Glutamatergic neuron (in vitro differentiated cells): ENCODE measurements at places on chromosomes 5 and 9. TPM values are rescaled to one million over a fixed set of nuclear protein-coding genes. Genes with fewer than 3 reads are reported as not detected.

GRCh38 chr5:76999451-76999850, 30.8 kb upstream of the AGGF1 start:
- H3K4me3 ChIP-seq, result no peak overlapping the region
- H3K27me3 ChIP-seq, result no peaks in the 10 kb centered on the region
- no peaks in the 10 kb centered on the region for H3K36me3 ChIP-seq
- no peaks in the 10 kb centered on the region for H3K4me1 ChIP-seq
- DNase-seq, result no peak
- H3K27ac ChIP-seq, result no peak overlapping the region

DNA sequence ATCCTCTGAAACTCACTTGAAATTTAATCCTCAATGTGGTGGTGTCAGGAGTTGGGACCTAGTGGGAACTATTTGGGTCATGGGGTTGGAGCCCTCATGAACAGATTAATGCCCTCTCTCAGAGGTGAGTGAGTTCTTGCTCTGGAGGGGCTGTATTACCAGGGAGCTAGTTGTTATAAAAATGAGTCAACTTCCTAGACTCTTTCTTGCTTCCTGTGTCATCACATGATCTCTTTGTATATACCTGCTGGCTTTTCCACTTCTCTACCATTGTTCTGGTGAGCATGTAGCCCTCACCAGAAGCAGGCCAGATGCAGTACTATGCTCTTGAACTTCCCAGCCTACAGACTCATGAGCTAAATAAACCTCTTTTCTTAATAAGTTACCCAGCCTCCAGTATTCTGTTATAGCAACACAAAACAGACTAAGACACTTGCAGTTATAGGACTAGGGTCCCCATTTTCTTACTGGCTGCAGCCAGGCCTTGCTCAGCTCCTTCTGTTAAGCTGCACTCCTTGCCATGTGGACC, 127.5 kb downstream of the SUSD1 start:
- no peak overlapping the region for H3K4me3 ChIP-seq
- H3K36me3 ChIP-seq, result no peaks in the 10 kb centered on the region
- H3K27ac ChIP-seq, result no peak overlapping the region
- no peak for DNase-seq
- no peaks in the 10 kb centered on the region for H3K27me3 ChIP-seq

DNA sequence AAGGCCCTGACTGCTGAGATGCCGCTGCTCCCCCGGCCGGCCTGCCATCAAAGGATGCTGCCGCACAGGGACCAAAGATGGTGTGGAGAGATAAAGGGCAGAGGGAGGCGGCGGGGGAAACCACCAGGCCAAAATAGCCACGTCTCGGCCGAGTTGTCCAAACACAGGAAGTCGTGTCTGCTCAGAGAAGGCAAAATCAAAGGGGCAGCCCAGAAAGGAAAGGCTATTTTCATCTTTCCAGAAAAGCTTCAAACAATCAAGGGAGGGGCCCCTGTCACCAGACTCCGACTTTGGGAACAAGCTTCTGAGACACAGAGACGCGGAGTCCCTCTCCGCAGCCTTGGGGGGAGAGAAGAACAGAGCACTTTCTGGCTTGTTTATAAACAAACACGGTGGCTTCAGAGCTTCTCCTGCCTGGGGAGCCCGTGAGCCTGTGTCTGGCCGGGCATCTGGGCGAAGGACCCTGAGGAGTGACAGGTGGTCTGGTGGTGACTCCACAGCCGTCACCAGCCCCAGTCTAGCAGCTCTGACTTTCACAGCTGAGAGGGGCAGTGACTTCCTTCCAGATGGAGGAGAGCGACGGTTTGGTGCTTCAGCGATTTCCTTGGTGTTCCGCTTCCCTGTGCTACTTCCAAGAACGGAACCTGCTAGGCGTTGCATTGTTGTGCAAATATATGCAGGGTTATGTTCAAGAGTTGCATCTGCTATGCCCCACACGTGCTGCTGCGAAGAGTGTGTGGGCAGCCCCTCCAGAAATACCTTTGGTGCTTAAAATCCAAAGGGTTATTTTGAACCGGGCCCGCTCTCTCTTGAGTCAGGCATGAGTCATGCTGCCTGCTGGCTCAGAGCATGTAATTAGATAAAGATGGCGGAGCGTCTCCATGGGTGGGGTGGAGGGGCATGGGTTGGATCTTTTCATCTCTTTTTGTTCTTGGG, 24.0 kb downstream of the ADAMTSL2 start:
- peak overlapping the region; percentile 90 for H3K27ac ChIP-seq
- H3K36me3 ChIP-seq, result no peaks in the 10 kb centered on the region
- H3K27me3 ChIP-seq, result peaks cover 24% of the 10 kb centered on the region
- peaks cover 22% of the 10 kb centered on the region for H3K4me1 ChIP-seq

GRCh38 chr9:131887680-131888079, 147.8 kb upstream of the RAPGEF1 start:
- H3K27ac ChIP-seq, result peak overlapping the region; percentile 54
- H3K4me3 ChIP-seq, result peak overlapping the region; percentile 25
- peaks cover 57% of the 10 kb centered on the region for H3K4me1 ChIP-seq

The SLC6A18 gene
- total RNA-seq, result not detected

- H3K4me1 ChIP-seq, result peaks cover 67% of the 10 kb centered on the region
- H3K36me3 ChIP-seq, result no peaks in the 10 kb centered on the region
- H3K4me3 ChIP-seq, result peak overlapping the region; percentile 55
- DNase-seq, result peak; percentile 25
- H3K27me3 ChIP-seq, result peaks cover 12% of the 10 kb centered on the region
- H3K27ac ChIP-seq, result peak overlapping the region; percentile 86
These were observed 49.2 kb downstream of the EBF1 start for GRCh38 chr5:159050316-159051143.

The PITX1 gene
- total RNA-seq, result 0.76 TPM

GRCh38 chr9:26058111-26058895, 380.1 kb upstream of the TUSC1 start:
- no peaks in the 10 kb centered on the region for H3K36me3 ChIP-seq
- peaks cover 24% of the 10 kb centered on the region for H3K4me1 ChIP-seq
- H3K4me3 ChIP-seq, result no peak overlapping the region
- no peak overlapping the region for H3K27ac ChIP-seq
- peaks cover 2% of the 10 kb centered on the region for H3K27me3 ChIP-seq

DNA sequence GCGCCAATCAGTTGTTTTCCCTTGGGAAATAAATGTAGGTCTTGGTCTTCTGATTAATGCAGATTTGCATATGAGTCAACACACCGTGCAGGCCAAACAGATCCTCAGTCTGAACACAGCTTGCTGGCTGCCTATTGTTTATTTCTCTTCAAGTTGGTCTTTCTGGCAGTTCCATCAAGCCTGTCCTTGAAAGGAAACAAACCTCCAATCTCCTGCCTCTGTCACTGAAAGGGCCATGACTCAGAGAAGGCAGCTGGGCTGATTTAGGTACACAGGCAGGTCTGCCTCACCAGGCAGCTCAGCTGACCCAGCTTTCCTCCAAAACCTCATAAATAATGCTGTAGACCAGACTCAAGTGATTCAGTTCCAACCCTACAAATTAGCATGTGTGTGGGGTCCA, 175.9 kb downstream of the MAN2A1 start:
- peaks cover 6% of the 10 kb centered on the region for H3K36me3 ChIP-seq
- H3K27ac ChIP-seq, result peak overlapping the region; percentile 3
- peaks cover 7% of the 10 kb centered on the region for H3K27me3 ChIP-seq
- H3K4me3 ChIP-seq, result peak overlapping the region; percentile 2
- no peak for DNase-seq

GRCh38 chr9:109586993-109587392, 88.9 kb upstream of the PTPN3 start:
- no peak overlapping the region for H3K4me3 ChIP-seq
- no peak overlapping the region for H3K27ac ChIP-seq
- H3K4me1 ChIP-seq, result no peaks in the 10 kb centered on the region
- peaks cover 9% of the 10 kb centered on the region for H3K36me3 ChIP-seq
- no peak for DNase-seq
- H3K27me3 ChIP-seq, result peaks cover 3% of the 10 kb centered on the region

The LRRTM2 gene
- total RNA-seq, result 28.9 TPM

GRCh38 chr9:130833031-130833990, 1.7 kb upstream of the ABL1 start:
- H3K27ac ChIP-seq, result peak overlapping the region; percentile 59
- no peak for DNase-seq
- peaks cover 9% of the 10 kb centered on the region for H3K27me3 ChIP-seq
- H3K4me1 ChIP-seq, result peaks cover 35% of the 10 kb centered on the region
- H3K4me3 ChIP-seq, result peak overlapping the region; percentile 89

DNA sequence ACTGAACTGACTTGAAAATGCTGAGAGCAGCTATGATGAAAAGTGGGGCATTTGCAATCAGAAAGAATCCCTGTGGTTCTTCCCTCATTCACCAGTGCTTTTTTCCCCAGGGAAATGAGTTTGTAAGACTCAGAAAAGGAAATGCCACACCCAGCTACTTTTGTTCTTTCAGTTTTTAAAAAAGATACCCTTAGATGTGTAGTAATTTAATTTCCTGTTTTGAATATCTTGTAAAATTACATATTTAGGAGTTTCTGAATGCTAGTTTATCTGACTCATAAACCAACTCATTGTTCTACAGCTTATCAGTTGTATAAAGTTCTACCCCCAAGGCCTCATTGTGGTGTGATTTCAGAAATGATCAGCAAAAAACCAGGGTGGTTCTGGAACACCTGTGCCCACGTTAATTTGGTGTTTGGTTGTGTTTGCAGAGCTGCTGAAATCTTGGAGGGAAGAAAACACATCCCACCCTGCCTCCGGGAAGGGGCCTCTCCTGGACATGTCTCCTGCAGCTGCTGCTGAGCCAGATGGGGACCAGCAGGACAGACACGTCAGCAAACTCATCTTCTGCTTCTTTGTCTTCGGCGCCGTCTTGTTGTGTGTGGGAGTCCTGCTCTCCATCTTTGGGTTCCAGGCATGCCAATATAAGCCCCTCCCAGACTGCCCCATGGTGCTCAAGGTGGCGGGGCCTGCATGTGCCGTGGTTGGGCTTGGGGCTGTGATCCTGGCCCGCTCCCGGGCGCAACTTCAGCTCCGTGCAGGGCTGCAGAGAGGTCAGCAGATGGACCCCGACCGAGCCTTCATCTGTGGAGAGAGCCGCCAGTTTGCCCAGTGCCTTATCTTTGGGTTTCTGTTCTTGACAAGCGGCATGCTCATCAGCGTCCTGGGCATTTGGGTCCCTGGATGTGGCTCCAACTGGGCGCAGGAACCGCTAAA, 2.8 kb downstream of the TMEM171 start:
- peaks cover 10% of the 10 kb centered on the region for H3K4me1 ChIP-seq
- H3K36me3 ChIP-seq, result peaks cover 8% of the 10 kb centered on the region
- H3K4me3 ChIP-seq, result no peak overlapping the region
- peaks cover 8% of the 10 kb centered on the region for H3K27me3 ChIP-seq
- peak; percentile 32 for DNase-seq

DNA sequence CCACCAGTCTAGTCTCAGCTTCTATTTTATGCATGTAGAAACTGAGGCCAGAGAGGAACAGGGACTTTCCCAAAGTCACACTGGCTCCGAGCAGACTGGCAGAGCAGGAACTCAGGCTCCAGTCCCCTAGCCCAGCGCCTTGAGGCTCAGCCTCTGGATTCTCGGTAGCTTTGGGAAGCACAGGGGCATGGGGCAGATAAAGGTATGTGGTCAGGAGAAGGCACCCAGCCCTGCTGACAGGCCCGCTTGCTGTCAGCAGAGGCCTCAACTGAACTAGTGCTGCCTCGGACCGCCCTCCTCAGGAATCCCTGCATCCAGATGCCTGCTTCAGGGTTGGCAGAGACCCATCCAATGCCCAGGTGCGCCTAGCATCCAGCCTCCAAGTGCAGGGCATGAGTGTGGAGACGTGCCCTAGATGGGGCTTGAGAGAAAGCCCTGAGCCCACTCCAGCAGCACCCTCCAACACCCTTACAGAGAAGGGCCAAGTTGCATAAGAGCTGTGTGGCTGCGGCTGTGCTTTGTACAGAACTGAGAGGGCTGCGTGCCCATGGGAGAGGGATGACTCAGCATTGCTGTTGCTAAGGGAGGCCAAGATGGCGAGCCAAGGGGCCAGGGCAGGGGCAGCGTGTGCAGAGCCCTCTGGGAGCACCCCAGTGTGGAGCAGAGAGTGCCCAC, 168.6 kb downstream of the MACROH2A1 start:
- H3K27me3 ChIP-seq, result peaks cover 2% of the 10 kb centered on the region
- peaks cover 5% of the 10 kb centered on the region for H3K36me3 ChIP-seq
- DNase-seq, result no peak
- no peak overlapping the region for H3K4me3 ChIP-seq

DNA sequence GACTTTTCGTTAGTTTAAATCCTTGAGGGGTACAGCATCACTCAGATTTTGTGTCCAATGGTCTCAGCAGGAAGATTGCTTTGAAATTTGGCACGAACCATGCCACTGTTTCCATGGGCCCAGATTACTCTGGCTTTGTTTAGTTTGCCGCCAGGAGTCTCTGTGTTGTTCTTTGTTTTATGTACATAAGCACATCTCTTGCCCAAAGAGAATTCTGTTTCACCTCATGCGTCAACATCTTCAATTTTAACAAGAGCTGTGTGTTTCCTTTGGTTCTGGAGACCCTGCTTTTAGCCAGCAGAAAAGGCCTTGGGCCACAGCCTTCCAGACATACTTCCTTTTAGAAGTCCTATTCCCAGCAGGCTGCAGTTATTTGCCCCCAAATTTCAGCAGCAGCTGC, 62.4 kb downstream of the TNPO1 start:
- no peaks in the 10 kb centered on the region for H3K36me3 ChIP-seq
- no peak overlapping the region for H3K4me3 ChIP-seq
- H3K27ac ChIP-seq, result no peak overlapping the region
- H3K4me1 ChIP-seq, result no peaks in the 10 kb centered on the region

DNA sequence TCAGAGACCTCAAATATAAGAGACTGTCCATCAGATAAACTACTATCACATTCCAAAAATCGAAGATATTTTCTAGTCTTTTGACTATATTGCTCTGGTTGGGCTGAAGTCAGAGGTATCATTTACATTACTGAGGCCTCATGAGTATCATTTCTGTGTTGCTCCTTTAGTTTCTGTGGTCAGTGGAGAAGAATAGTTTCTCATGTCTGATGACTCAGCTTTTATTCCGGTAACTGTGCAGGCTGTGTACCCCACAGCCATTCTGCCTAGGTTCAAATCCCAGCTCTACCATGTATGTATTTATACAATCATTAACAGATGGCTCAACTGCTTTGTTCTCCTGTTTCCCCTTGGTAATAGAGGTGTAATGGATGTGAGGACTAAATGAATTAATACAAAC, 179.3 kb downstream of the ALDH1A1 start:
- no peaks in the 10 kb centered on the region for H3K4me1 ChIP-seq
- H3K27me3 ChIP-seq, result no peaks in the 10 kb centered on the region
- peaks cover 4% of the 10 kb centered on the region for H3K36me3 ChIP-seq
- DNase-seq, result no peak
- no peak overlapping the region for H3K4me3 ChIP-seq

- H3K27ac ChIP-seq, result peak within 1 kb of the TSS; percentile 75
- peaks cover 4% of the 10 kb centered on the region for H3K4me1 ChIP-seq
- DNase-seq, result peak; percentile 77
- H3K27me3 ChIP-seq, result peaks cover 10% of the 10 kb centered on the region
- H3K36me3 ChIP-seq, result no peaks in the 10 kb centered on the region
These were observed at the start of gene GLDC for GRCh38 chr9:6645355-6646292. Gene GLDC, minus strand, starts transcription at chr9:6645729. Its CDS starts 230 bp downstream, at chr9:6645499.

DNA sequence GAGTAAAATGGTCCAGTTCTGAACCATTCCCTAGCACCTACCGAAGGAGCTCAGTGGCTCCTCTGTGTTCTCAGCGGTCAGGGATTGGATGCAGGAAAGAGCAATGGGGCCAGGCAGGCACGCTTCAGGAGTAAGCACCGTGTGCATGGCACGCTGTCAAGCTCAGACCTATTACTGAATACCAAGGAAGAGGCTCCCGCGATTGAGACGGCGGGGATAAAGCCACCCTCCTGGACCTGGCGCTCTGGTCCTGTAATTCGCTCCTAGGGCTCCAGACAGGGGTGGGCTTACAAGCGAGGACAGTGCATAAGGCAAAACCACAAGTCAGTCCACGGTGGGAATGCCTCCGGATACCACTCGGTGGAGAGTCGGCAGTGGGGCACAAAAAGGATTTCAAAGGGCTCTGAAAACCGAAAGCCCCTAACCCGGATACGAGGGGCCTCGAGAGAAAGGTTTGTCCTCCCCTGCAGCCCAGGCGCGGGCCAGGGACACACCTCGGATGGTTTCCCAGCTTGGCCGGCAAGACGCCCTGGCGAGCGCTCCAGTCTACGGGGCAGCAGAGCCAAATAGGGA, 988 bp downstream of the OXCT1 start:
- H3K27me3 ChIP-seq, result no peaks in the 10 kb centered on the region
- peaks cover 6% of the 10 kb centered on the region for H3K4me1 ChIP-seq

The SLCO6A1 gene
- total RNA-seq, result 1.6 TPM

The CNTNAP3B gene
- 10.1 TPM for total RNA-seq
